ENCODE measurements at places on chromosomes 6 and 20.

DNA sequence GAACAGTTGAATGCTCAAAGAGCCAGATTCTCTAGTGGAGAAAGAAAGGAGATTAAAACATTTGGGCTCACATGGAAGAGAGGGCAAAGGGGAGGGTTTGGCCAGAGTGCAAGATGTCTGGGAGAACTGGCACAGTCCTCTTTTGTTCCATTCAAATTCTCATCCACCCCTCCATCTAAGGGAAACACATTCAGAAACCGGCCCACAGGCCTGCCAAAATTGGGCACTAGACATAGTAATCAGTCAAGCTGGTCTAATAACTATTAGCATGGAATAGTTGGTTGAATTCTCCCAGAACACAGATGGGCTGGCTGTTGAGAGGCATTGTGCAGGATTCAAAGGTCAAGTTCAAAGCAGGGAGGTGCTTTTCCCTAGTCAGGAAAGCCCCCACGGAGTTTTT is 341.4 kb upstream of the IRAK1BP1 start:
- no peak for DNase-seq

DNA sequence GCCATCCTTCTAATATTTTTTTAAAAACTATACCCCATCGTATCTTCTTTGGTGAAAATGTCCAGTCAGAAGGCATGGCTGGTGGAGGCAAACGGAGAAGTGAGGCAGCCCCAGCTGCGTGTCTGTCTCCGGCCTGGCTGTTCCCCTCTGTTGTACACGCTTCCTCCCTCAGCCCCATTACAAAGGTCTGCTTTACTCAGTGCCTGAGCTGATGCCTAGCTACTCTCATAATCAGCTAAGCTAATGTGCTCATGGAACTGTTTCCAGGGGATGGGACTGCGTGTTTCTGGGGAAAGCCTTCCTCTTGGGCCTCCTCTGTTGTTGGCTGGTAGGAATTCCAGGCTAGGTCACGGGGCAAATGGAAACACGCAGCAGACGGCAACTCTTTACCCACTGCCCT is 67.3 kb downstream of the PPP1R3G start:
- no peak for DNase-seq

- no peak for DNase-seq
Observed at GRCh38 chr20:14879839-14880238, 542.4 kb upstream of the FLRT3 start.

DNA sequence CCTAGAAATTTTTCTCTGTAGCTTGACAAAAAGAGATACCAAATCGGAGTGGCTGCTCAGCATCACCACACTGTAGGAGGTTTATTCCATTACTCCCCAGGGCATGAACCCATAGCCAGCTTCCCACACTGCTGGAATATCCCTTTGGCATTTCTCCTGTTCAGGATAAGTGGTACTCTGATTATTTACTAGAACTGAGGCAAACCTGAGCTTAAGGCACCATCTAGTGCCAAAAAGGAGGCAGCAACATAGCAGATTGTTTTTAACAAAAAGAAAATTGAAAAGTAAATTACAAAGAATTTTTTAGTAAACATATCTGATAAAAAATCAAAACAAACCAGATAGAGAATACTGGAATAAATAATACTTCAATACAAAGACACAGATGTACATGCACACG is 181.7 kb downstream of the WDR27 start:
- no peak for DNase-seq

- no peak for DNase-seq
Observed at GRCh38 chr6:34390531-34391472, 1.7 kb downstream of the NUDT3 start.

DNA sequence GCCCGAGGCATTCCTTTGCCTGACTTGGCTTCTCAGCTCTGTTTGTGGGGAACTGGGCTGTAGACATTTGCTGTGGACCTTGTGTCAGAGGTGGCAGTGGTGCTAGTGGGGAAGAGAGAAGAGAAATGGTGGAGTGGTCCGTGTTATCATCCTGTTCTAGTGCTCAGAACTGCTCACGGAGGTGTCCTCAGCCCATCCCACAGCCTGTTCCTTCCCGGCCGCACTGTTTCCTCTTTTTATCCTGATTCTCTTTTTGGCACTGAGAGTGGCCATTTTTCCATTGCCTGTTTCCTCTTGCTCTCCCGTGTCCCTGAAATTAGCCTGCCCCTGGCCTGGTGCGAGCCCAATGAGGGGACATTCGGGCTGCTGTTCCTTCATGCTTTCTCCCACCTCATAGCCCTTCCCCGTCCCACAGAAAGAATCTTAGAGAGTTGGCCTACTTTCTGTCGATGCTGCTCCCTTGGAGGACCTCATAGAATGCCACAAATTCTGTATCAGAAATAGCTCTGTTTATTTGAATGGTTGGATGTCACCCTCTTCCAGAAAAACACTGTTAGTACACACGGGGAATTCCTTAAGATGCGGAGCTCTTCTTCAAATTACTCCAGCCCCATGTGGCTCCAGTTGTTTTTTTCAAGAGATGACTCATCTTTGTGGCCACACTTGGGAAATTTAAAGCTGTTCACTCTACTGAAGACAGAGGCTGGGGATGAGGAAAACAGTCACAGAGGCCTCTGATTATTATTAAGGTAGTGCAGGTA is 26.1 kb downstream of the FARS2 start:
- DNase-seq, result peak; percentile 13
